Fibroblast of skin of back (primary cell): ENCODE measurements at places on chromosomes 5 and 9.

DNA sequence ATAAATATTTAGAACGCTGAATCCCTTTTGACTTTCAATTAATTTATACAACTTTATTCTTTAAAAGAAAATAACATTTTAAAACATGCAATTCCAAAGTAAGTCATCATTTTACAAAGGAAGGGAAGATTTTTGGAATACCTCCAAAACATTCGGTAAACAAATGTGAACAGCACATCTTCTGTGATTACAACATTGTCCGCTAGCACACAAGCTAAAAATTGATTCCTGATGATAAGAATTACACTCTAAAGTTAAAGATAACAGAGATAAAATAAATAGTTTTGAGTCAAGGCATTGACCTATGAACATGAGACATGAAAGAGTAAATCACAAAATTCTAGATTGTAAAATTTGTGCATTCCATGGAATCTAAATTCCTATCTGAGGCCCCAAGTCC is 56.2 kb upstream of the TRAF1 start:
- no peak for DNase-seq

- DNase-seq = no peak
These were observed 206.3 kb downstream of the BNC2 start for GRCh38 chr9:16664211-16664610.

DNA sequence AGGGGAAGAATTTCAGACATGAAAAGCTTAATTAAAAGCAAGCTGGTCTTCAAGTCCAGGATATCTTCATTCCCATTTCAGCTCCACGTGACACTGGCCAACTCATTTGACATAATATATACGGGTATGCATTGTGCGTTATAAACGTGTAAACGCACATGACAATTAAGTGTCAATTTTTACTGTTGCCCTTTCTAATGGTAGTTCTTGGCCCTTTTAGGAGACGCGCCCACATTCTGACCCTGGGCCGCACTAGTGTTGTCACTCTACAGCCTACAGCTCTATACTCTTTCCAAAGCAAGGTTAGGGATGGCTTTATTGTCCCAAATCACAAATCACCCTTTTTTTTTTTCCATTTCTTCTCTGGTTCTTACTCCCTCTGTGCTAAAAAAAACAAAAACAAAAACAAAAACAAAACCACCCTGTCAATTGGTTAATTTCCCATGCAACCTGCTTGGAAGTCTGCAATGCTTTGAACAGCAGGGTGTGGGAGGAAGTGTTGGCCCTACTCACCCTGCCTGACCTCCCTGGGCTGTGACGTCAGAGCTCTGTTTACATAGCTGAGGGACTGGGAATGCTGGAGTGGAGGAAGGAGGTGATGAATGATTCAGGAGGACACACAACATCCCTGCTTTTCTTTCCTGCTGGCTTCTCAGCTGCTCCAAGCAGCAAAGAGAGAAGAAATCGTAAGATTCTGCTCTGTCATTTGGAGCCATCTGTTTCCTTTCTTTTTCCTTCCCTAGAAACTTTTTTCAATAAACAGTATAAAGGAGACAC is 19.3 kb downstream of the RFK start:
- DNase-seq = peak; percentile 89

DNA sequence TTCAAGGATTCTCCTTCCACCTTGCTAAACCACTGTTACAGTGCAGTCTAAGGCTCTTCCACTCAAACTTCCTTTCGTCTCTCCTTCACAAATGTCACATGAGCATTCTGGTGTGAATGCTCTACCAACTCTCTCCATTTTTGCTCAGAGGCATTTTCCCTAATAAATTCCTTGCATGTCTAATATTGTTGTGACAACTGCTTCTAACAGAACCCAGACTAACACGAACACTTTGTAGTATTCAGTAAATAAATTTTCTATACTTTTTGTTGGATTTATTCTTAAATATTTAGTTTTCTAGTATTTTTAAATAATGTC is 24.0 kb downstream of the RAPGEF6 start:
- DNase-seq = no peak

DNA sequence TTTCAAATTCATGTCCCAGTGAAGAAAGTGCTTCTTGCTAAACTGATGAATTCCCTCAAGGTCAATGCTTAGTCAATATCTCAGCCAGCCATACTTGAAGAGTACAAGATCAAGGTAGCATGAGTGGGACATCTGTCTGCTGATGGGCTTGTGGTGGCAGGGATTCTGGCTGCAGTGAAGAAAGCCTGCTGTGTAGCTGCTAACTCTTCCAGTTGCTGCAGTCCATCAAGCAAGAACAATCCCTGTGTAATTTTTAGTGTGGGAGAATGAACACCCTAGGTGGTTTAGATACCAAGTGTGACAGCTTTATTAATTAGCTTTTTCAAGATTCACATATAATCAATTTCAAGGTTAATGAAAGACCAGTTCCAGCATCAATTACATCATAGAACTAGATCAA is 443.9 kb downstream of the TAF11L14 start:
- no peak for DNase-seq

DNA sequence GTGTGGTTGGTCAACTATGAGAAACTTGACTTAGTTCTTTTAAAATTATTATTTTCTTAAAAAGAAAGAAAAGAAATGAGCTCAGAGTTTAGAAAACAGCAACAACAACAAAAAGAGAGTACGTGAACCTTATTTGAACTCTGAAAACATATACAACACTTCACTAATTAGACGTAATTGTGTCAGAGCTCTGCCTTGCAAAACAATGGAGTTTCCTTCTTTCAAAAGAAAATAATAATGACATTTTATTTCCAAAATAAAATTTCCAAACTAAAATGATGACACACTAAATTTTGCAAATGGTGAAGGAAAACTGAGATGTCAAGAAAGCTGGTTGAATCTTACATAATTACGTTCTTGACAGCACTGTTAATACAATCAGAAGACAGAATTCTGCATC is 15.4 kb downstream of the ROR2 start:
- no peak for DNase-seq

- DNase-seq = peak; percentile 69
These were observed 148.7 kb upstream of the SLC12A2 start for GRCh38 chr5:127934791-127935256.

GRCh38 chr9:72315089-72315509 is 49.9 kb downstream of the ZFAND5 start:
- DNase-seq = peak; percentile 30

GRCh38 chr9:129145841-129146292 is 32.2 kb downstream of the IER5L start:
- DNase-seq = peak; percentile 95

GRCh38 chr9:114513055-114513958 is 8.0 kb upstream of the WHRN start:
- DNase-seq = no peak
